Myocyte (in vitro differentiated cells): ENCODE measurements at places on chromosomes 13 and 19.
A peak's percentile ranks its signal among the peaks of the same experiment; 100 is the strongest.

GRCh38 chr19:39423258-39424086 is 11.0 kb downstream of the PLEKHG2 start:
- DNase-seq, result no peak

- DNase-seq, result no peak
These were observed 640.9 kb upstream of the MIR17HG start for GRCh38 chr13:90706631-90707030.

DNA sequence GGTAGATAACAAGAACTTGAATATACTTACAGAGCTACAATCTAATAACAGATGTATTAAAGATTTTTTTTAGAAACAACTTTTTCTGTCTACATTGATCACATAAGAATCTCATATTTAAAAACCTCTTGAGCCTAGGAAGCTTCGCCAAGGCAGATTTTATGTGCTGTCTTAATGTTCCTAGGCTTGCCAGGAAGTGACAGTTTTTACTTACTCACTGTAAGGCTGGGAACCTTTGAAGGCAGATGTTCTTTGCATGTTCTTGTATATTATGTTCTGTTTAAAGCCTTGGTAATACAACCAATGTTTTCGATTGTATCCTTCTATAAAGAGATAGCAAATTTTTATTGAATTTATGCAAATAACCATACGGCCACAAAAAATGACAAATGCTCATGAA is 492.7 kb downstream of the GPC5 start:
- DNase-seq, result no peak

DNA sequence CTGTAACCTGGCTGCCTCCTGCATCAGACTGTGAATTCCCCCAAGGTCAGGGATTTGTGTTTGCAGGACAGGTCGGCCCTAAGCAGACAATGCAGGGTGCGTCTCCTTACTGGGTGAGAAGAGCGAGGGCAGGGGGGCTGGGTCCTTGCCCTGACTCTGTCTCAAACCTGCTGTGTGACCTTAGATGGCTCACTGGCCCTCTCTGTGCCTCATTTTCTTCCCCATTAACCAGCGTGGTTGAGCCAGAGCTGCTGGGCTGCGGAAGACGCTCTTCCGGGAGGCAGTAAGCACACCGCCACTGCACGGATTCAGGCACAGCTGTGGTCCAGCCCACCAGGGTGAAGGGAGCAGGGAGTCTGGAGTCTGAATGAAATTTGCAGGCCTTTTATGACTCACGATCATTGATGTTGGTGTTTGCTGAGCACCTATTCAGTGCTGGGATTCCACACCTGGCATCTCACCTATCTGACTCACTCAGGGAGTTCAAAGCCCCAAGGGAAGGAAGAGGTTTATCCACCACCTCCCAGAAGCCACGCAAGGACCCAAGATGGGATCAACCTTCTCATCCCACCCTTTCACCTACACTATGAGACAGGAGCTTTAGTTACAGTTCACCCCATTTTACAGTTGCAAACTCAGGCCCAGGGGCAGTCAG is 2.5 kb downstream of the AKT1S1 start:
- DNase-seq, result no peak

GRCh38 chr13:43057653-43058317 is 34.4 kb downstream of the DNAJC15 start:
- DNase-seq, result no peak

- DNase-seq, result no peak
These were observed 2.7 kb downstream of the ARGLU1 start for GRCh38 chr13:106565127-106565775.

GRCh38 chr13:67091603-67092002 is 138.5 kb downstream of the PCDH9 start:
- peak; percentile 33 for DNase-seq

DNA sequence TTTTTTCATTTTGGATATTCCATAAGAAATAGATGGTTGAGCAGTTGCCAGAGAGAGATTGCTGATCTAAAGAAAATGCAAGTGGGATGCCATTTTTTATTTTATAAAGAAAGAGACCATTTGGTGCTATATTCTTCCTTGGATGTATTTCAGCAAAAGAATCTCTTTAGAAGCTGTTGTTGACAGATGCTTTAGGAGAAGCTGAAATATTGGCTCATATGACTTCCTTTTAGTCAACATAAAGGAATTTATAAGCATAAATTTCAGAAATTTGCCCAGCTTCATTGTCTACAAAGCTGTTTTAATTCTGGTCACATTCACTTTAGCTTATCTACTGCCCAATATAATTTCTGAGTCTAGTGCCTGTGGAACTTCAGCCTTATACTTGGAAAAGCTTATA is 36.9 kb downstream of the POLR1D start:
- no peak for DNase-seq

DNA sequence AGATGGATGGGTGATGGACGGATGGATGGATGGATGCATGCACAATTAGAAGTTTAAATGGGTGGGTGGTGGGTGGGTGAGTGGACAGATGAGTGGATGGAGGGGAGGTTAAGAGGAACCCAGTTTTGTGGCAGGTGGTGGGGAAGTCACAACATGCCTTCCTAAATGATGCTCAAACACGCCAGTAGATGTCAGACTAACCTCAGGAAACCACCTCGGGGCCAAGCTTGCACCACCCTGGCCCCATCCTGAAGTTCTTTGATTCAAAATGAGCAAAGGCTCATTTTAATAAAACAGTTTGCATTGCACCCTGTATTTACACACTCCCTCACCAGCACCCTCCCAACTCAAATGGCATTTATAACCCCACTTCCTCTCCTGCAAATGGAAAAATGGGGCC is 91.4 kb upstream of the CACNA1A start:
- DNase-seq, result peak; percentile 73

GRCh38 chr13:110453797-110454196 is 107.7 kb downstream of the RAB20 start:
- no peak for DNase-seq

GRCh38 chr13:43196750-43197370 is 173.5 kb downstream of the DNAJC15 start:
- no peak for DNase-seq

DNA sequence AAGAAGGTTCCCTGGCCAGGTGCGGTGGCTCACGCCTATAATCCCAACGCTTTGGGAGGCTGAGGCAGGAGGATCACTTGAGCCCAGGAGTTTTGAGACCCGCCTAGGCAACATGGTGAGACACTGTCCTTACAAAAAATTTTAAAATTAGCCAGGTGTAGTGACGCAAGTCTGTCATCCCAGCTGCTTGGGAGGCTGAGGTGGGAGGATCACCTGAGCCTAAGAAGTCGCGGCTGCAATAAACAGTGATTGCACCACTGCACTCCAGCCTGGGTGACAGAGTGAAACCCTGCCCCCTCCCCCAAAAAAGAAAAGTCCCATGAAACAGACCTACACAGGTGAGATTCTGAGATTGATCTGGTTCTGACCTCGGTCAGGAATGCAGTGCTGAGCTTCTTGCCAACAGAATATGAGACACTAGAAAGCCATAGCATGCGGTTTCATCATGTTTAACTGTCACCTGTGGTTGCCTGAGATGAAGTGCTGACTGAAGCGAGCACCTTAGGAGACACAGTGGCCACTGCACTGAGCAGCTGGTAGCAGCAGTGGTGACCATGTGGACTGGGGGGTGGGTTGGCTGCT is 2.0 kb upstream of the A1BG start:
- DNase-seq, result no peak

- no peak for DNase-seq
These were observed 13.8 kb downstream of the METTL21C start for GRCh38 chr13:102680842-102681740.

DNA sequence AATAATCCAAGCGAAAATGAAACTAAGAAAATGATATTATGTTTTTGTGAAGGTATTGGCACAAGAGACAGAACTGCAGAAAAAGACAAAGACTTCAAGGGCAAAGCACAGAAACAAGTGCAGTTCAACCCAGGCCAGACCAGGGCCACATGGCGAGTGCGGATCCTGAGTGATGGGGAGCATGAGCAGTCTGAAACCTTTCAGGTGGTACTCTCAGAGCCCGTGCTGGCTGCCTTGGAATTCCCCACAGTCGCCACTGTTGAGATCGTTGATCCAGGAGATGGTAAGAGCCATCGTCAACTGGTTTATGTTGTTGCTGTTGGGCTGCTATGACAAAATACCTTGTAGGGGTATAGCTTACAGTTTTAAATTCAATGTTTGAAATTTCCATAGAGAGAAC is 82.6 kb downstream of the FREM2 start:
- DNase-seq, result no peak

DNA sequence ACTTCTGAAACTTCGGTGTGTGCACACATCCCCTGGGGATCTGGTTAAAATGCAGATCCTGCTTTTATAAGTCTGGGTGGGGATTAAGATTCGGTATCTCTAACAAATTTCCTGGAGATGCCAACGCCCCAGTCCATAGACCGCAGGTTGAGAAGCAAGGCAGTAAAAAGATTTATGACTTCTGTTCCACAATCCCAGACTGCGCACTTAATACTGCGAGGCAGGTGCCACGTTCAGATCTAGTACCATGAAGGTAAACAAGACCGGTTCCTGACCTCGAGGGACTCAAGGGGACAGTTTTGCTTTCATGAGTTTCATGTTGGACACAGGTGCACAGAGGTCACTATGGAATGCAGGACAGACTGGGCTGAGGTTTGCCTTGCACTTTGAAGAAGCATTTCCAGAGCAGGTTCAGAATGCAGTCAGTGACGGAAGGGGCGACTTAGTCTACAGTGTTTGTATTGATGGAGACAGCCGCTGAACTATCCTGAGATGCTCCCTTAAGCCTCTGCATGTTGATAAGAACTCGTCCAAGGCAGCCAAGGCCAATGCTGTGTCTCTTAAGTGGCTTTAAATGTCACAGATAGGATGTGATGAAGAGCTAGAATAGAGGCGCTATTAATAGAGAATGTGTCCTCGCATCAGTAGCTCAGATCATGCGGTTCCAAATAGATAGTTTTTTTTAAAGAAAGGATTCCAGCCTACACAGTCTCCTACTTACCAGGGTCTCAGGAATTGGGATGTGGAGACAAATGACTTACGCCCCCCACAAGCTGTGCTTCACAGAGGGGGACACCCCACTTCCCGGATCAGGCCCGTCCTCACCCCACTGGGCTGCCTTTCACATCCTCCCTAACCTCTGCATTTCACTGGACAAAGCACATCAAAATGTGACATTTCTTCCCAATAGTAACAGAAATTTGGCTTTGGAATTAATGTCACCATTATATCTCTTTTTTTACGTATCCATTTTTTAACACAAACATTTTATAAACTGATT is 97.1 kb upstream of the IRS2 start:
- peak; percentile 47 for DNase-seq
